ENCODE measurements at places on chromosomes 1 and 21. TPM values are rescaled to one million over a fixed set of nuclear protein-coding genes. Genes with fewer than 3 reads are reported as not detected.

COX20 gene
- total RNA-seq, result 22.9 TPM

CELA2B gene
- total RNA-seq, result not detected

BACE2 gene
- 2.0 TPM for total RNA-seq

AMPD1 gene
- total RNA-seq, result not detected

FNDC5 gene
- not detected for total RNA-seq

SLFNL1 gene
- 0.33 TPM for total RNA-seq

SYCP1 gene
- not detected for total RNA-seq

RPE65 gene
- total RNA-seq, result not detected

FMOD gene
- 0.23 TPM for total RNA-seq

KCNT2 gene
- not detected for total RNA-seq

FAM163A gene
- not detected for total RNA-seq

C1orf141 gene
- not detected for total RNA-seq

SLC6A17 gene
- not detected for total RNA-seq

SH2D2A gene
- 192 TPM for total RNA-seq

EDARADD gene
- 5.4 TPM for total RNA-seq

DIO1 gene
- total RNA-seq, result not detected

OR2T11 gene
- total RNA-seq, result not detected

POU2F1 gene
- 20.4 TPM for total RNA-seq

LRRC39 gene
- 0.60 TPM for total RNA-seq

MYOG gene
- not detected for total RNA-seq

SLC16A4 gene
- 0.55 TPM for total RNA-seq

All from activated CD4-positive, alpha-beta memory T cell treated with anti-CD3 and anti-CD28 coated beads, Interleukin-2, amount 10 ng/mL, durations not matched to agents 7 days and 5 days (primary cell).